ENCODE measurements at places on chromosomes 12 and 14. TPM values are rescaled to one million over a fixed set of nuclear protein-coding genes. Genes with fewer than 3 reads are reported as not detected.

DNA sequence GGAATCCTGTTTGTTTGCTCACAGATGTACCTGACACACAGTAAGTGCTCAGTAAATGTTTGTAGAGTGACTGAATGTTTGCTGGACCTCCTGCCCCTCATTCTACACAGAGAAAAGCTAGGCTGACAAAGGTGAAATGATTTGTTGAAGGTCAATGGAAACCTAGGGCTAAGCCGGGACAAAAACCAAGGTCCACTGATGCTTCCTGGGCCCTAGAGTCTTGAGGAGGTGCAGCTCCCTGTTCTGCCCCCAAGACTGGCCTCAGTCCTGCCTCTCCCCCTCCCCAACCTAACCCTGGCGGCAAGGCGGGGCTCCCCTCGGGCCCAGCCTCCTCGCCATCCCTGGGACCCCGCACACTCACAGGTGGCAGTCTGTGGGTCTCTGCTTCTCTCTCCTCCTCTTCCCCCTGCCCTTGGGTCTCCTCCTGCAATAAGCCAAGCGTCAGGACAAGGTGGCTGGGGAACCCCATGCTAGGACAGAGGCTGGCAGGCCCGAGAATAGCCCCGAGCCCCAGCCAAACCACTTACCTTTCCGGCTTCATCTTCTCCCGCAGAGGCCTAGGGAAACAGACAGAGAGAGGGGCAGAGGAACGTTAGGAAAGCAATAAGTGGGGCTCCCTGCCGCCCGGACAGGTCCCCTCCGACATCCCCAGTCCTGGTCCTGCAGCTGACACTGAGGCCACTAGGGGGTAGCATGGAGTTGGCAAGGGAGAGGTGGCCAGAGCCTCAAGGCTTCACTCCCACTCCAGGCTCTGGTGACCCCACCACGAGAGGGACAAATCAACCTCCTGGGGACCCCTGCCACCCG, 9.3 kb downstream of the PGF start:
- DNase-seq, result peak; percentile 69

Gene BATF
- not detected for polyA plus RNA-seq

- DNase-seq, result peak; percentile 32
These were observed 56.0 kb downstream of the PLEKHG3 start for GRCh38 chr14:64760146-64760755.

GRCh38 chr12:48160807-48161206, 3.5 kb upstream of the ASB8 start:
- DNase-seq, result peak; percentile 73

Gene ANKS1B
- not detected for polyA plus RNA-seq

All from endothelial cell of umbilical vein (primary cell).